ENCODE measurements at places on chromosomes 2 and 18. TPM values are rescaled to one million over a fixed set of nuclear protein-coding genes. Genes with fewer than 3 reads are reported as not detected.
A peak's percentile ranks its signal among the peaks of the same experiment; 100 is the strongest.

The SEPTIN2 gene
- total RNA-seq, result 149 TPM

GRCh38 chr2:235774153-235774870 is 280.5 kb downstream of the AGAP1 start:
- no peak for DNase-seq

DNA sequence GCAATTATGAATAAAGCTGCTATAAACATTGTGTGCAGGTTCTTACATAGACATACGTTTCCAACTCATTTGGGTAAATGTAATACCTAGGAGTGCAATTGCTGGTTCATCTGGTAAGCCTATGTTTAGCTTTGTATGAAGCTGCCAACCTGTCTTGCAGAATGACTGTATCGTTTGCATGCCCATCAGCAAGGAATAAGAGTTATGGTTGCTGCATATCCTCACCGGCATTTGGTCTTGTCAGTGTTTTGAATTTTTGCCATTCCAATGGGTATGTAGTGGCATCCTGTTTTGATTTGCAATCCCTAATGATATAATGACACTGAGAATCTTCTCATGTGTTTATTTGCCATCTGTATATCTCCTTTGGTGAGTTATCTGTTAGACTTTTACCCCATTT is 20.7 kb downstream of the CCDC150 start:
- DNase-seq, result no peak

The CYP1B1 gene
- total RNA-seq, result 14.4 TPM

- no peak for DNase-seq
These were observed 247.9 kb upstream of the POU3F3 start for GRCh38 chr2:104606056-104606455.

The IL1F10 gene
- not detected for total RNA-seq

DNA sequence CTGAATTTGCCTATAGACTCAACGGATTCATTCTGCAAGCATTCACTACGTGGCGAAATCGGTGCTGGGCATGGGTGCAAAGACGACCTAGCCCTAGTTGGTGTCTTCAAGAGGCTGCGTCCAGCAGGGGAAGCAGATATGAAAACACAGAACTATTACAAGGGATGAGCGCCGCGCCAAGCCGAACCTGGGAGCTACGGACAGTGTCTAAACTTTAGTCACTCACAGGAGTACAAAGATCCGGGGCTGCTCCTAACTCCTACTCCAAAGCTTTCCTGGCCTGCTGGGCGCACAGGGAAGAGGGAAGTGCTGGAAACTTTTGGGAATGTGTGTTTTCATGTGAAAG is 732 bp upstream of the ANXA4 start:
- no peak for DNase-seq

DNA sequence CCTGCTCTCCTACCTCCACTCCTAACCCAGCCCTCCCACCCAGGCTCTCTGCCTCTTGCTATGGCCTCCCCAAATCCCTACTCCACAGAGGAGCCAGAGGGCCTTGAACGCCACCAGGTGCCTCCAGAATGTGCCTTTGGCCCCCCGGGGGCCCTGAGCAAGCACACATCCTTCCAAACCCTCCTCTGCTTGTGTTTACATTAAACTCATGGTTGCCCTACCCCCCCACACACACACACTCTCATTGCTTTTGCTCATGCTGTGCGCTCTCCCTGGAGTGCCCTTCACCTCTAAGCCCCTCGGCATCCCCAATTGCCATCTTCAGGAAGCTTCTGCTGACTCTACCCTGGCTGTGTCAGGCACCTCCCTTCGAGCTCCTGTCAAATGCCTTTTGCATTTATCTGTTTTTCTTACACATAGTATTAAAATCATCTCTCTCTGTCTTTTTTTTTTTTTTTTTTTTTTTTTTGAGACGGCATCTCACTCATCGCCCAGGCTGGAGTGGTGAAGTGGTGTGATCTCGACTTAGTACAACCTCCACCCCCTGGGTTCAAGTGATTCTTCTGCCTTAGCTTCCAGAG is 16.3 kb upstream of the TET3 start:
- no peak for DNase-seq

DNA sequence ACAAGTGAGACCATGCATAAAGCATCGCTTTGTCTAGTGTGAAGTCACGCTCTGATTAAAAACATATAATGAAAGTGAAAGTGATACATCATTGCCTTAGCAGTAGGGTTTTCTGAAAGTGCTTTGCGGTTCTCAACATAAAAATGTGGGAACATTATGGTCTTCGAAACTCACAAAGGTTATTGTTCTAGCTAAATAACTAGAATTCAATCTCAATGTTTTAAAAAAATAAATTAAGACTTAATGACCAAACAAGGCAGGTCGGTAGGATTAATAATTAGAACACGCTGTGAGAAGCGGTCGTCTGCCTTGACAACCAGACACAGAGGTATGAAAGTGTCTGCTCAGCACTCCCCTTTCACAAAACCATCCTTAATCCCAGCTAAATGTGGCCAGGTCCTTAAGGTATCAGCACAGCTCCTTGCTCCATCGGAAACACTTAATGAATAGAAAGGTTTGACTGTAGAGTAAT is 42.2 kb downstream of the KLHL14 start:
- DNase-seq, result peak; percentile 3

- DNase-seq, result no peak
These were observed 65.7 kb downstream of the LYPD6B start for GRCh38 chr2:149104221-149104620.

- no peak for DNase-seq
These were observed 42.8 kb upstream of the INHBB start for GRCh38 chr2:120303177-120303576.

GRCh38 chr2:65153515-65153914 is 23.6 kb upstream of the RAB1A start:
- DNase-seq, result no peak
